ENCODE measurements at places on chromosomes 12 and 14.

- DNase-seq = no peak
These were observed 379.0 kb downstream of the DAD1 start for GRCh38 chr14:22210026-22210425.

DNA sequence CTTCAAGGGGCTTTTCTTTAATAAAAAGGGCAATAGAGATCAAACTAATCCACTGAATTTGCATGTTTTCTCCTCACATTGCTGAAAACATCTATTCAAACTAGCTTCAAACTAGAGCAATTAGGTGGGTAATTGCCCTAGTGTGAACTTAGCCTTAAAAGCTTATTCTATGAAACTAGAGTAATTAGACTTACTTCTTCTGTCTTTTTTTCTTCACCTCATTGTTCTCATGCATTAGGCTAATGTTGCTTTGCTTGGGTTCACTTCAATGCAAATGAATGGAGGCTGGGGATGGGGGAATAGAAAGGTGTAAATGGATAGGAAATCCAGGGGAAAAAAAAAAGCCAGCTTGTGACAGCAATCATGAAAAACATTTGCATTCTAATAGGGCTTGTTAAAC, 414.8 kb upstream of the LMO3 start:
- DNase-seq = no peak

DNA sequence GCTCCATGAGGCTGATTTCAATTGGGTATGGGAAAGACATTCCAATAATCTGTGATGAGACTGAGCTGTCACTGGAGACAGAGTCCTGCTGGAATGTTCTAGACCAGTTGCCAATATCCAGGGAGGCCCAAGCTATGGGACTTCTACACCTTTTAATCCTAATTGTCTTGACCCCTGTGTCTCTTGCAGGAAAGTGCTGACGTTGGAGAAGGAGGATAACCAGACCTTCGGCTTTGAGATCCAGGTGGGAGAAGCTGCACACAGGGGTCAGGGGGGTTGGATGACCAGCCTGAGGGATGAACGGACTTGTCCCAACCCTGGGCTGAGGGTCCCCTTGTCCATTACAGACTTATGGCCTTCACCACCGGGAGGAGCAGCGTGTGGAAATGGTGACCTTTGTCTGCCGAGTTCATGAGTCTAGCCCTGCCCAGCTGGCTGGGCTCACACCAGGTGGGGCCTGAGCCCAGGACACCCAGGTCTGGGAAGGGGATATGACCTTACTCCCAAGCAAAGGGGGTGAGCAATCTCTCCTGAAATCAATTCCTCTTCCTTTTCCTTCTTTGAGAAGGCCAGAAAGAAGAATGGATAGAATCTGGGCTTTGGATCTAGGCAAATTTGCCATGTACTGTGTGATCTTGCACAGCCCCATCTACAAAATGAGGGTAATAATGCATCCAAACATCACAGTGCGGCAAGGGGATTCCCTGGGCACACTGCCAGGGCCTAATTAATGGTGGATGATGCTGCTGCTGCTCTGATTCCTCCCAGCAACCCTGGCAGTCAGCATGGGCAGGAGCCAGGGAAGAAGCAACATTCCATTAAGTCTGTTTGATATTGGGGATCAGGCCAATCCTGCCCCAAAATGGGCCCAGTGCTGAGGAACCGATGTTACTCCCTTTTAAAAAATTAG, 4.2 kb downstream of the TAMALIN start:
- no peak for DNase-seq

GRCh38 chr12:2642896-2643425, 151.8 kb upstream of the FKBP4 start:
- DNase-seq = no peak

GRCh38 chr14:38404100-38404541, 148.2 kb upstream of the CLEC14A start:
- DNase-seq = peak; percentile 18

DNA sequence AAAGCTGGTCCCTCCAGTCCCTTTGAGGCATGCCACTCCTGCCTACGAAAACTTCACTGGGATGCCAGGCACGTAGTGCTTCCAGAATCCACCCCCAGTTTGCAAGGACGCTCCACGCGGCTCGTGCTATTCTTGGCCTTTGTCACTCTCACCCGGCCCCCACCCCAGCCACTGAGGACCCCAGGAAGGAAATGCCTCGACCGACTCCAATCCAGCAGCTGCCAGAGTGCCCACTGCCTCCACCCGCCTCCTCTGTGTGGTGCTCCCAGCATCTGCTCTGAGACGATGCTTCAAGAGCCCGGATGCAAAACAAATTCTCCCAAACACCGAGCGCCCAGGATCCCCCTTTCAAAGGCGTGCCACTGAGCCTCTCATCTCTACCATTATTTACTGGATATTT, 123.9 kb downstream of the RFLNA start:
- no peak for DNase-seq

DNA sequence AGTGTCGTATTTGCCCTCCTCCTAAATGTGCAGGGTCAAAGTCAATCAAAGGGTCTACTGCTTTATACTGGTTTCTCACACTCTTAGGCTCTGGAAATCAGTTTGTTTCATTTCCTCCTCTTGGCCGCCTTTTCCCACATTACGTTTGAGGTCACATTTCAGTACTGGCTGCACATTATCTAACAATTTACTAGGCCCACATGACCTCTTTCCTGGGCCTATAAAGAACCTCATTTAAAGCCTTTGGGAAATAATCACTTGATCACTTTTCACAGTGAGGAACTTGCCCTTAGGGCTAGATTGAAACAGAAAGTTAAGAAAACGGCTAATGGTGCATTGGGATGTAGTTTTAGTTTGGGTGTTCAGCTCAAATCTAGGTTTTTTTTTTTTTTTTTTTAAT, 497.5 kb downstream of the RERGL start:
- no peak for DNase-seq

DNA sequence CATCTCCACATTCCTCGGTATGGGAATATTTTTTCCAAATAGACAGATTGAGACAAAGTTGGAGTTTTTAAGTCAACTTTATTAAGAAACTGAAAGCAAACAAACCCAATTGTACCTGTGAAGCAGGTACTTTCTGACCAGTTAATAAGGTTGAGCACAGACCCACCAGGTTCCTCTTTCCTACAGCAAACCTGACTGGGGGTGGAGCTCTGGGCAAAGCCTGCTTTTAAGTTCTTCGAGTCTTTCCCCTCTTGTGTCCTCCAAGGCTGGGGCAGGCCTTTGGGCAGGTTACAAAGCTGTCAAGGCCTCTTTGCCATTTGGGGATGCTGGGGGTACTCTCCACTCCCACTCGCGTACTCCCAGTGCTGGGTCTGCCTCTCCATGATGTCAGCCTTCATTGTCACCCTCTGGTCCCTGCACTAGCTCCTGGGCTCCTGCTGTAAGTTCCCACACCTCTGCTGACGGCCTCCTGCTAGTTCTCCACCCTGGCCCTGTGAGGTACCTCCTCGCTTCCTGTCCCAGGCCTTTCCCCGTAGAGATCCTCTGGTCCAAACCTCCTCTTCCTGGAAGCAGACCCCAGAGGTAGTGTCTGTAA, 3.2 kb downstream of the KCNH3 start:
- no peak for DNase-seq

- DNase-seq = no peak
These were observed 9.5 kb downstream of the BTG1 start for GRCh38 chr12:92136026-92136730.
